CD4-positive, alpha-beta T cell treated with Interleukin-17A for 4 hours (primary cell): ENCODE measurements at places on chromosomes 6 and 20.
A peak's percentile ranks its signal among the peaks of the same experiment; 100 is the strongest.

- no peak for DNase-seq
Measured at GRCh38 chr6:89662659-89663223, 24.2 kb upstream of the LYRM2 start.

DNA sequence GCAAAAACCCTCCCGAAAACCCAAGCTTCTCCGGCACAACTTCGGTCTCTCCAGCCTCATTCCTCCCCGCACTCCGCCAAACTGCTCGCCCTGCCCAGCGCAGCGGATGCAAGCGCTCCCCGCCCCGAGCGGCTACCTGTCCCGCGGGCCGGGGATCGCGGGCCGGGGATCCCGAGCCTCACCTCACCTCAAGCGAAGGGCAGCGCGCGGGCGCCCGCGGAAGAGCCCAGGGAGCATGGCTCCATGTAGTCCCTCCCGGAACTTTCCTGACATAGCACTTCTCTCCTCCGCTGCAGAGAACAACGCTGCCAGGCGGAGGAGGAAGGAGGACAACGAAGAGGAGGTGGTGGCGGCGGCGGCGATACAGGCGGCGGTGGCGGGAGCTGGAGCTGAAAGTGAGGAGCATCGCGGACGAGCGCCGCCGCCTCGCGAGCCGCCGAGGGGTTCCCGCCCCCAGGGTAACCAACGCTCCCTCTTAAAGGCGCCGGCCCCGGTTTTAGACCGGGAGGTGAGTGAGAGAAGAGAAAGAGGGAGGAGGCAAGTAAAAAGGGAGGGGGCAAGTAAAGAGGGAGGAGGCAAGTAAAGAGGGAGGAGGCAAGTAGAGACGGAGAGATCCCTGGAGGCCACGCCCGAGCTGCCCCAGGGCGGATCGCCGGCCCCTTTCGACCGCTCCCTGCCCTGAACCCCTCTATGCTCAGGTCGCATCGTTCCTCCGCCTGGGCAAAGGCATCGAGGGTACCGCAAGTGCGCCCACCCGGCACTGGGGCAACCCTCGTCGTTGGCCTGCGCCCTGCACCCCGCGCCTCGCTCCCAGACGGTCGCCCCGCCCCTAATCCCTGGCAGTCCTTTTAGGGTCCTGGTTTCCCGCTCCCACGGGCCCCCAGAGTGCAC is at the start of gene GPR63:
Gene GPR63 (minus strand): TSS at position 397 of the 891 bp plus-strand sequence. CDS start 37,746 bp downstream, outside the sequence.
- DNase-seq = peak; percentile 80

DNA sequence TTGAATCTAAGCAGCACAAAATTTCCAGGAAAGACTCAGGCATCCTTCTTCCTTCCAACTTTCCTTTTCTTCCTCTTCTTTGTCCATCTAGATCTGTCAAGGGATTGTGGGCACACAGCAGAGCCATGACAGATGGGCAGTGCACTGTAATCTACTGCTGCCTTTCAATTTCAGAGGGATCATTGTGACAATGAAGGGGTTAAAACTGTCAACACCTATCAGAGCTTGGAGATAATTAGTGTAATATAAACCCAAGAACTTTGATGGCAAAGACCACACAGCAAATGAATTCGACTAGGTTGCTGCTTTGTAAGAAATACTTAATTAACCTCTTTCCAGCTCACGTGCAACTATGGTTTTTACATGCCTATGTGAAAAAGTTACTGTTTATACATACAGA is 55.0 kb downstream of the SAMD5 start:
- DNase-seq = no peak

- DNase-seq = no peak
Measured at GRCh38 chr6:169145991-169146501, 107.6 kb downstream of the THBS2 start.

DNA sequence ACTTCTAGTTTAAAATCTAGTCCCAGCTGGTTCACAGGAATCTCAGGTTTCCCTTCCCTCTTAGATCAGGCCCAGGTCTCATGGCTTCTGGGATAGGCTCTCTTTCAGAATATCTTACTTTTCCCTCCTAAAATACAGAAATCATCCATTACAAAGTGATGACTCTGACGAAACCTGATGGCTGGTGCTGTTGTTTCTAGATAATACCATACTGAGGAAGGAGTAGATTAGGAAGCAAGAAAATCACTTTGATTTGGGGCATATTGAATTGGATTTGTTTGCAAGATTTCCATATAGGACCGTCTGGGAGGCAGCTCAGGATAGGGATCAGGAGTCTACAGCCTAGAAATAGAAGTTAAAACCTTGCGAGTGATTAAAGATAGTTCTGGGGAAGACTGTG is 3.6 kb downstream of the ZKSCAN3 start:
- no peak for DNase-seq

DNA sequence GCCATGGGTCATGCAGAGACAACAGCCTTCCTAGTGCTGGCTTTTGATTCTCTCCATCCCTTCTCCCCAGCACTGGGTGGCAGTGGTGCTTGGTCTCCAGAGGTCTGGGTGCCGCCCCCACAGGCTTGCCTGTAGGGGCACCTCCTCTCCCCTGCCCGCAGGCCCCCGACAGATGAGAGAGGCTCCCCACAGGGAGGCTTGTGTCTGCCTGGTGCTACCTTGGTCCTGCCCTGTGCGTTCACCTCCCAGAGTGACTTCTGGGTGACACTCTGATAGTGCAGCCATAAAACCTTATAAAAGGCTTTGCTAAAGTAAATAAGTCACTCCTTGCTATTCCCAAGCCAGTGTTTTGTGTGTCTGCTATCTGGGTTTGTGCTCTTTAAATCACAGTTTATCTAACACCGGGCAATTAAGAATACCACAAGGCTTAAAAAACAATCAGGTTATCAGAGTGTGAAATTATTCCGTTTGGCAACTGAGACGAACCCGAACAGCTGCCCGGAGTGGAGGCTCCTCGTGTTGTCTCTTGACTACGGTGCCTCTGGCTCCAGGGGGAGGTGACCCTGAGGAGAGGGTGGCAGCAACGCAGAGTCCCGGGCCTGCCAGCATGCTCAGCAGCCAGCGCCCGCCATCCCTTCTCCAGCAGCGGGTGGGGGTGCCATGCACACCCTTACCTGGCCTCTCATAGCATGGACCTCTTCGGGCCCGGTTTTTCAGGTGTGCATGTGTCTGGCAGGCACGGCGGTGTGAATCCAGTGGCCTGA is 5.4 kb upstream of the C20orf204 start:
- no peak for DNase-seq

DNA sequence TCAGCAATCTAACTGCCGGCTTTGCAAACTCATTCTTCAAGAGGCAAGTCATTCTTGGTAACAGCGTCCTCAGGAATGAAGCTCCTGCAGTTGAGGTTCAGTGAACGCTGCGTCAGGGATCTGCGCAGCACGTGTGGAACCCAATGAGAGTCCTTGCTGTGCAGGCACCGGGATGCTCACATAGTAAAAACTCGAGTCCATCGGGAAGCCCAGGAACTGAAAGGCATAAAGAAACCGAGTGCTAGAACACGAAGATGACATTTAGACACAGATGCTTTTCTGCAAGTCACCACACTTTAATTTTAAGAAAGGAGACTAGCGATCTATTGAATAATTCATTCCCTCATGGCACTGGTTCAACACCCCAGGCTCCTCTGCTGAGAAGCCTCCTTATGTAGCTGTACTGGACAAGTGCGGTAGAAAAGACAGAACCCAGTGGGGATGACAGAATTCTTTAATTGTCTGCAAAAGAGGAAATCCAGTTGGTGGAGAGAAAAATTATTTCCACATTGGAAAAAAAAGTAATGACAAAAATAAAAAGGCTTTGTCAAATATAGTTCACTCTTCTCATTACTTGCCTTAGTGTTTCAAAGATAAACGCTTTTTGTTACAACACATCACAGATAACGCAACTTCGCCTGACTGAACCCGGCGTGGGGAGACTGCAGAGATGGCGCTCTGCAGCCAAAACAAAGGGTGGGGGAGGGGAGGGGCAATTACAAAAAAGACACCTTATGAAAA is 1.9 kb upstream of the AFDN start:
- no peak for DNase-seq

DNA sequence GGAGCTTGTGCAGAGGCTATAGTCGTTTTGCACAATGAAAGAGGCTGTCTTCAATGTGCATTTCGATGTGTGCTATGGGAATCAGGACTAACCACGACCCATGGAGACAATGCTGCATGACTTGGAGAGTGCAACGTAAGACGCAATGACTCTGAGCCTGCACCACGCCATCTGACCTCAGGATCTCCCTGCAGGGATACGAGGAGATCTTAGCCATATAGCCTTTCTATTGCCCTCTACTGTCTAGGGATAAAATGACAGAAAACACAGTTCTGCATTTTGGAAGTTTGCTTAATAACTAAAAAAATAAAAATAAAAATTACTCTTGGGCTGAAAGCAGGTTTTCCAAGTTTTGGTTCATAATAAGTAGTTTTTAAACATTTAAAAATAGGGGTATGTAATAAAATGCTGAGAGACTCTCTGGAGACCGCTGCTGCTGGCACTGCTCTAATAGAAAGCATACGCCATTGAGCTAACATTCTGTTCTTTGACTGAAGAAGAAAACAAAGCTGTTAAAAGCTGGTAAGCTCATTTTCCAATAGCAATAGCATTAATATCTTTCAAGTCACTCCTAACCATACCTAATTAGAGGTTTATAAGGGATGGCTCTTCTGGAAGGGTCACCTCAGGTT is 87.2 kb downstream of the PDE7B start:
- DNase-seq = no peak

GRCh38 chr6:154510144-154510905 is at the start of gene CNKSR3:
TSS of gene CNKSR3 (minus strand) at chr6:154510685. CDS start at chr6:154510114, 571 bp downstream.
- peak; percentile 6 for DNase-seq

DNA sequence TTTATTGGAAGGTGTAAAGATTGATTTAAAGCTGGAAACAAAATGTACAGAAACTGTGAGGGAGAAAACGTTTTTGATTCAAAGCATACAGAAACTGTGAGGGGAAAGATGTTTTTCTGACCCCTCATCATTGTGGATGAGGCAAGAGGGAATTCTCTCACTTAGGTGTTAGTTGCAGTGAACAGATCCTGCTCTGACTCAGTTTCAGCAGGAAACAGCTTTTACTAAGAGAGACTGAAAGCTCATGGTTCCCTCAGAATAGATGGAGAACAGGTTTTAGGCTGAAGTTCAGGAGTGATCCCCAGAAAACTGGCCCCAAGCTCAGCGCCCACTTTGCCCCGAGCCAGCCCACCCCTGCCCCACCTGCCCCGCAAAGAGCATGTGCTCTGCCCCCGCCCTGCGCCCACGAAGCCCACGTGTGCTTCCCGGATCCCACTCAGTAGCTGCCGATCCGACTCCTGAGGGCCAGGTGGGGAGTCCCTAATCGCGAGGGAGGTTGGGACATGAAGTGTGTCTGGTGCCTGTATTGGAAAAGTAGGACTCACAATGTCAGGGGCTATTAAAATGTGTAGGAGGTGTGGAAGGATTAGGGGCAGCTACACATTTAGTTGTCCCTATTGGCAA is 41.2 kb downstream of the DUSP22 start:
- no peak for DNase-seq

GRCh38 chr6:108134213-108134970 is 31.4 kb upstream of the NR2E1 start:
- DNase-seq = no peak

DNA sequence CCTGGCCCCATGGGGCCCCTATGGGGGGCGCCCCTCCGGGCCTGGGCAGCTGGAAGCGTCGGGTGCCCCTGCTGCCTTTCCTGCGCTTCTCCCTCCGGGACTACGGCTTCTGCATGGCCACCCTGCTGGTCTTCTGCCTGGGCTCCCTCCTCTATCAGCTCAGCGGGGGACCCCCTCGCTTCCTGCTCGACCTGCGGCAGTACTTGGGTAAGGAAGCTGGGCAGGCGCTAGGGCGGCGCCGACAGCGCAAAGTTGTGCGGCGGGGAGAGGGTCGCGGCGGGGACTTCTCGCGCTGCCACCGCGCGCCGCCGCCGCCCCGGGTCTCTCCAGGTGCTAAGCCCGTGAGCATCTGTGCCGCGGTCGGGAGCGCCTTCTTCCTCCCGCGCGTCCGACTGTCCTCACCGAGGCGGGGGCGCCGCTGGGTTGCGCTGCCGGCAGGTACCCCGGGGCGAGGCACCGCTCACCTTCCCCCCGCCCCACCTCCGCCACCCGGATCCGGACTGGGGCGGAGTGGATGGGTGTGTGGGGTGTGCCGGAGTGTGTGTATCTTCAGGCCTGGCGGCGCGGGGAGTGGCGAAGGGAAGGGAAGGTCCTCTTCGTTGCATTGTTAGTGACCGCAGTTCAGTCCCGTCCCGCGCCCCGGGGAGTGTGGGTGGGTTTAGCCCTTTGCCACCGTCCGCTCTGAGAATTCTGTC is 788 bp downstream of the UST start:
- DNase-seq = peak; percentile 65

- no peak for DNase-seq
Measured at GRCh38 chr20:33908336-33908735, 85.4 kb upstream of the RALY start.

DNA sequence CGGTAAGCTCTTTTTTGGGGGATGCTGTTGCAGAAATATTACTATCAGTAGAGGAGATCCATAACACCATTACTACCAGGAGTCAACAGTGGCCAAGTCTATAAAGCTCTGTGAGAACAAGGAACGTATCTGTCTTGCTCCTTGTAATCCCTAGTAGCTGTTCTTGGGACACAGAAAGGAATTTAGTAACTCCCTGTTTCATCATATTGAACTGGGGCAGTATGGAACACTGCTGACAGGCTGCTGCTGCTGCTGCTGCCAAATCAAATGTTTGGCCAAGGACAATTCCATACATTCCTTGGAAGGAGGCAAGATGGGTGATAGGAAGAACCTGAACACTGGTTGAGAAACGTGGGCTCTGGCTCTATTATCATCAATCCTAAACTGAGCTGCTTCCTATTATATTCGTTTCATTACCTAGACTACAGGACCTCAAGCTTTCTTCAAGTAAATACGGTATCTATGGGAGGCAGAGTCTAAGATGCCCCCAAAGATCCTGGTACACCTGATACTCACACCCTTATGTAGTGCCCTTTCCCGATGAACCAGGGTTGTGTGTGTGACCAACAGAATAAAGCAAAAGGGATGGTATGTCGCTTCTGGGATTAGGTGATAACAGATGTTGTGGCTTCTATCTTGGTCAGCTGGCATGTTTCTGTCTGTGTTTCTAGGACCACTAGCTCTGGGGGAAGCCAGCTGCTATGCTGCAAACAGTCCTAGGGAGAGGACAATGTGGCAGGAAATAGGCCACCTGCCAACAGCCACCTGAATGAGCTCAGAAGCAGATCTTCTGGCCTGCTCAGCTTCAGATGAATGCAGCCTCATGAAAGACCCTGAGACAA is 39.5 kb downstream of the ELOVL5 start:
- DNase-seq = peak; percentile 57

DNA sequence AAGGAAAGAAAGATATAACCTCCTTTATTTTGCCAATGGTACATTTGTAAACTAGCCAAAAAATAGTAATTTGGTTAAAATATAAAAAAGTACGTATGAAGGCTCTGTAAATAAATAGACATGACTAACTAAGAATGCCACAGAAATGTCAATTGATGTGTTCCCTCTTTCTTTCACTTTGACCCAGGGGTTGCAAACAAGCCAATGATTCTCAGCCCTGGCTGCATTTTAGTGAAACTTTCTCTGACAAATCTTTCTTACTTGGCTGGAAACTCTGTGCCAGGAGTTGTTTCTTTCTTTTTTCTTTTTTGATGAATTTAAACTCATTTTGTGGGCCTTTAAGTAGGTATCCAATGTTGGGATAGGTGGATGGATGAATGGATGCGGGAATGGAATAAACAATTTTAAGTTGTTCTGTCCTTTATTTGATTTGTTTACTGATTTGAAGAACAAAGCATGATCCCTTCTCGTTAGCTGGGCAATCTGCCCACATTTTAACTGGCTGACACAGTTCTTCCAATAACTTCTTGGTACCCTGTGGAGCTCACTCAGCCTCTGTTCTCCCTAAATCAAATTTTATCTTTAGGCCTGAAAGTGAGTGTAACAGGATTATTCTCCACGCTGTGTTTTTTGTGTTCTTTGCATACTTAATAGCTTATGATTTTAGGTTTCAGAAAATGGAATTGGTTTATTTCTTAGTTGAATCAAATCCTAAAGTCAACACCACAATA is 58.6 kb upstream of the GCLC start:
- DNase-seq = no peak

GRCh38 chr6:3406891-3407809 is 49.7 kb downstream of the SLC22A23 start:
- no peak for DNase-seq
